ENCODE measurements at places on chromosomes 13 and 19.

GRCh38 chr19:29287061-29287460 lies 74.1 kb upstream of the UQCRFS1 start:
- DNase-seq = no peak

DNA sequence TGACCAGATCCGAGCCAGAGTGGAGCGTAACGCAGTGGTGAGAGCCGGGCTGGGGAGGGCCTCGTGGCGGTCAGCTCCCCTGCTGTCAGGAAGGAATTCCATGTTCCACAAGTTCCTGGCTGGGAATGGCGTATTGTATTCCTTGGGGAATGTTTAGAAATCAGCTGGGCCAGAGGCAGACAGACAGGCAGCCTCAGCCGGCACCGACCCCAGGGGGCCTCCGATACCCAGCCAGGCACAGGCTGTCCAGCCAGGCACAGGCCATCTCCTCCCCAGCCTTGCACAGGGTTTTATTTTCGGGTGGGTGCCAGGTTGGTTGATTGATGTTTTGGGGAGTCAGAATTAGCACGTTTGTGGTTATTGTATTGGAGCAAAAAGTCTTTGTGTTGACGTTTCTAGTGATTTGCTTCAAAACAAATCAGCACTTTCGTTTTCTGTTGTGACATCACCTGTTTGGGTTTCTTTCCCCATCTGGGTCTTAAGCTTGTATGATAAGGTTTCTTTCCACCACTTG lies 126.6 kb upstream of the MCF2L start:
- no peak for DNase-seq

- DNase-seq = no peak
Observed at GRCh38 chr13:113840541-113841352, 23.1 kb downstream of the GAS6 start.

- no peak for DNase-seq
Observed at GRCh38 chr19:16456652-16457194, 15.0 kb downstream of the EPS15L1 start.

- no peak for DNase-seq
Observed at GRCh38 chr13:53460796-53461195, 432.2 kb downstream of the OLFM4 start.

- DNase-seq = no peak
Observed at GRCh38 chr13:99740251-99740979, 231.2 kb downstream of the ZIC5 start.

DNA sequence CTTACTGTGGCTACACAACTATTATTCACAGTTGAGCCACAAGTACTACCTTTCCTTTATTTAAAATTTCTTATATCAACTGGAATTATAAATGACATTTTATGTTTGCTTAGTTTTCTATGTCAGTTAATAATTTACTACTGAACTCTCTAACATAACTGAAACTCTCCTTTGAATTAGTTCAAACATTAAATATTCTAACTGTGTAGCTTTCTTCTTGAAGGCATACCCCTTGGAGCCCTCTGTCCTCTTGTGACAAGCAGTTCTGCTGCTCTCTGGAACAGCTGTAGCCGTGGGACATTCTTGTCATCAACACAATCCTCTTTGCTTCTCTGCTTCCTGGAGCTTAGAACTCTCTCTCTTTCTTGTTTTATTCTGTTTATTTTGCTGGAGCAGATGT lies 244.8 kb downstream of the NHLRC3 start:
- DNase-seq = no peak

DNA sequence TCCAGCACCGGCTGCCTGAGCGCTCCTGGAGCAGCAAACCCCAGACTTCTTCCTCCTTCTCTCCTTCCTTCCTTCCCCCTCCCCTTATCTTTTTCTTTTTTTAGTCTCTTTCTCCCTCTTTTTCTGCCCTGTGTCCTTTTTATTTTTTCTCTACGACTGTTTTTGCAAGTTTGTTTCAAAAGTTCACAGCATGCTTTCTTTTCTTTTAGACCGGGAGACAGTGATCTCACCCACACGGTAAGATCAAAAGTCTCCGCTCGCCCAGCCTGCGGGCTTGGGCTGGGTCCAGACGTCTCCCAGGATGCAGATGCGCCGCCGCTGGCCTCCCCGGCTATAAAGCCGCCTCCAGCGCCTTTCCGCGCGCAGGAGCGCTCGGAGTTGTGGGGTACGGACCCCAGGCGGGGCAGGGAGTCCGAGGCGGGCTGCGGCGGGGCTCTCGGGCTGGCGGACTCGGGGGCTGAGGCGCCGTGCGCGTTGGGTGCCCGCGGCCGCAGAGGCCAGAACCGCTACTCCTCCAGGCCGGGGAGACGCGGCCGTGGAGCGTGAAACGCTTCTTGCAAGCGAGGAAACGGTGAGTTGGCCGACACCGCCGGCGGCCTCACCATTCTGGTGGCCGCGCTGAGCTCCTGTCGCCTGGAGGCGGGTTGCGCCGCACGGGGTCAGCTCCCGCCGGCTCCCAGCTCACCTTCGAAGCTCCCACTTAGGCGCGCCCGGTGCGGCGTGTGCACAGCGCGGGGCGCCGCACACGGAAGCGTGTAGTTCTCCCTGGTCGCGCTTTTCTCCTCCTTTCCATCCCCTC lies 2.0 kb upstream of the TSHZ3 start:
- no peak for DNase-seq

GRCh38 chr13:99307648-99308339 lies 595 bp upstream of the GPR183 start:
- DNase-seq = peak; percentile 72

- DNase-seq = no peak
Observed at GRCh38 chr19:5147978-5148793, 179.3 kb downstream of the KDM4B start.

GRCh38 chr19:7010722-7011593 lies 10.3 kb downstream of the MBD3L2B start:
- peak; percentile 18 for DNase-seq

- DNase-seq = no peak
Observed at GRCh38 chr19:21432590-21432989, 35.7 kb downstream of the ZNF493 start.

DNA sequence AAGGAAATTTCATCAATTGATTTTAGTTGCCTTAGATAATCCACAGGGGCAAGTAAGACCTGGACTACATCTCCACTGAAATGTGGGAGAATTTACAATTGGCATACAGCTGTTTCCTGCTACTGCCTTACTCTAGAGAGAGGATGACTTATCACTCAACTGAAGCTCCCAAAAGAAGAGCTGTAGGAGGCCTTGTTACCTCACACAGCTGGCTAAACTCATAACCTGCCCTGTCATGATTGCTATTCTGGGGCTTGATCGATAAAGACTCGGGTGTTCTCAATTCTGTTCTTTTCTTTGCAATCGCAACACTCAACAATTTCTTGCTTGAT lies 1396.4 kb downstream of the EFNB2 start:
- DNase-seq = no peak

DNA sequence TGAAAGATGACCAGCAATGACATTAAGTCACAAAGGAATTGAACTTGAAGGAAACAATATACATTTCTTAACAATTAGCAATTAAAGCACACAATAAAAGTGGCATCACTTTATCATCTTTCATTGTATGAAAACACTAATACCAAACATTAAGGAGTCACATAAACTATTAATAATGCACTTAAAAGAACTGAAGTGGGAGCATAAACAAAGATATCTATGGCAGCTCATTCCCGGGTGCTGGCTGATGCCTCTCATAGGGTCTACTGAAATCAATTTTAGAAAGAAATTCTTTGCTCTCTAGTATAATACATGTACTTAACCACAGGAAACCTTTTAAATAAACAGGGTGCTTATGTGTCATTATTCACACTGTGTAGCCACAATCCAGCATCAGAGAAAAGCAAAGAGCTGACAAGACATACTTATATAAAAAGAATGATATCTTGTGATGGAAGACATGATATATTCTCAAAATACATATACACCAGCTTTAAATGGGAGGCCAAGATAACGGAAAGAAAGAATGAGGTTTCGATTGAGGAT lies 1207.8 kb downstream of the EFNB2 start:
- no peak for DNase-seq

GRCh38 chr13:113562085-113562749 lies 22.3 kb upstream of the TFDP1 start:
- DNase-seq = peak; percentile 28

DNA sequence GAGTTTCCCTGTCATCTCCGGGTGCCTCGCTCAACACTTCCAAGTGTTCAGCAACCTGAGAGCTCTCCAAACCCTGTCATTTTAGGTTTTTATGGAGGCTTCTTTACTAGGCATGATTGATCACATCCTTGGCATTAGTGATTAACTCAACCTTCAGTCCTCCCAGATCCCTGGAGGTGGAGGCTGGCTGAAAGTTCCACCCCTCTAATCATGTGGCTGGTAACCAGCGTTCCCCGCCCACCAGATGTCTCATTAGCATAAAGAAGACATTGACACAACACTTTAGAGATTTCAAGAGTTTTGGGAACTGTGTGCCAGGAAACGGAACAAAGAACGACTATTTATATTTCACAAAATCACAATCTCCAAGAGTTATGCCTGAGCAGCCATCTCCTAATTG lies 71.1 kb upstream of the RGCC start:
- no peak for DNase-seq
